ENCODE measurements at places on chromosomes 12 and 14. TPM values are rescaled to one million over a fixed set of nuclear protein-coding genes. Genes with fewer than 3 reads are reported as not detected.

The WIF1 gene
- not detected for total RNA-seq

The RNF10 gene
- total RNA-seq, result 296 TPM

The NXPH4 gene
- total RNA-seq, result 0.42 TPM

The KCNC2 gene
- 1.2 TPM for total RNA-seq

The FRMD6 gene
- total RNA-seq, result 5.0 TPM

The CCDC38 gene
- total RNA-seq, result not detected

The TPH2 gene
- total RNA-seq, result not detected

The LRP1-AS gene
- not detected for total RNA-seq

The ANKRD33 gene
- not detected for total RNA-seq

The SLC5A8 gene
- not detected for total RNA-seq

The GPRC5D gene
- not detected for total RNA-seq

The BDKRB1 gene
- total RNA-seq, result not detected

Data from psoas muscle (tissue), 8 donors.